ENCODE measurements at places on chromosomes 16 and 17.

DNA sequence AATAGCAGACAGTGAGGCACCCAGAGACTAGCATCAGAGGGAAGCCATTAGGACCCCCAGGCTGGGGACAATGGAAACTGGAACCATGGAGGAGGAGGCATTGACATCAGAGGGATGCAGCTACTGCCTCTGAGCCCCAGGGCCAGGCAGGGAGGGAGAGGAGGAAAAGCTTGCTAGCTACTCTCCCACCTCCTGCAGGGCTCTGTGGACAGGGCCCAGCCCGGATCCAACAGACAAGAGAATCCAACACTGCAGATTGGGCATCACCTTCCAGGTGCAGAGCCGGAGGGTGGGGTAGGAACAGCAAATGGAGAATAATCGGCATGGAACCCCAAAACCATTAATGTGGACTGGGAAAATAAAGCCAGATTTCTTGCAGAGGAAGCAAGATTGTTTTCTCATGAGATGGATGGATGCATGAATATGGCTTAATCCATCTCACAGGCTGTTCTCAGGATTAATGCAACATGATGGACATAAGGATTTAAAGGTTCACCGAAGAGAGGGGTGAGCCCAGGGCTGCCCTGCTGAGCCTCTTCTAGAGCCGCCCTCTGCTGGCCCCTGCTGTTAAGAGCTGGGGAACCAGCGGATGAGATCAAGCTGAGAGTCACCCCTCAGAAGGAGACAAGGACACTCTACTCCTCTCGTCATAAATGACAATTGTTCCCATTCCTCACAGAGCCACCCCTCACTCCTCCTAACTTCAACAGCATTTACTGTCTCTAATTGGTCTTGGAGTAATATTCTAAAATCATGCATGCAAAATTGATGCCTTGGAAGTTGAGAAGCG, 48.8 kb downstream of the DNAH3 start:
- no peak for DNase-seq

GRCh38 chr16:11563493-11564040, 23.2 kb downstream of the LITAF start:
- DNase-seq: no peak

GRCh38 chr17:22454070-22454999, 762.0 kb downstream of the KCNJ18 start:
- DNase-seq: no peak

- no peak for DNase-seq
Measured at GRCh38 chr17:30388321-30389179, 9.8 kb downstream of the CPD start.

DNA sequence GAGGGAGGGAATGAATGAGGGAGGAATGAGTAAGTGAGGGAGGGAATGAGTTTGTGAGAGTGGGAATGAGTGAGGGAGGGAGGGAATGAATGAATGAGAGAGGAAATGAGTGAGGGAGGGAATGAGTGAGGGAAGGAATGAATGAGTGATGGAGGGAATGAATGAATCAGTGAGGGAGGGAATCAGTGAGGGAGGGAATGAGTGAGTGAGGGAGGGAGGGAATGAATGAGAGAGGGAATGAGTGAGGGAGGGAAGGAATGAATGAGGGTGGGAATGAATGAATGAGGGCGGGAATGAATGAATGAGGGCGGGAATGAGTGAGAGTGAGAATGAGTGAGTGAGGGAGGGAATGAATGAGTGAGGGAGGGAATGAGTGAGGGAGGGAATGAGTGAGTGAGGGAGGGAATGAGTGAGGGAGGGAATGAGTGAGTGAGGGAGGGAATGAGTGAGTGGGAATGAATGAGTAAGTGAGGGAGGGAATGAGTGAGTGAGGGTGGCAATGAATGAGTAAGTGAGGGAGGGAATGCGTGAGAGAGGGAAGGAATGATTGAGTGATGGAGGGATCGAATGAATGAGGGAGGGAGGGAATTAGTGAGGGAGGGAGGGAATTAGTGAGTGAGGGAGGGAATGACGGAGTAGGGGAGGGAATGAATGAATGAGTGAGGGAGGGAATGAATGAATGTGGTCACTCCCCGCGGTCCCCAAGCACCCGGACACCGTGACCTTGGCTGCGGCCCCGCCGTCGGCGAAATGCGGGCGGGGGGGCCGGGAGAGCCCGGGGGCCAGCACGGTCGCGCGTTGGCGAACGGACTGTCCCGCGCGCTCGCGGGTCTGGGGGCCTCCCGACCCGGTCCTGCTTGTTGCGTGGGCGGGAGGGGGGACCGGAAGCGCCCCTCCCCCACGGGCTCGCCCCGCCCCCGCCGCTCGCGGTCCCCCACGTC, 1.1 kb upstream of the UBE2I start:
- no peak for DNase-seq

DNA sequence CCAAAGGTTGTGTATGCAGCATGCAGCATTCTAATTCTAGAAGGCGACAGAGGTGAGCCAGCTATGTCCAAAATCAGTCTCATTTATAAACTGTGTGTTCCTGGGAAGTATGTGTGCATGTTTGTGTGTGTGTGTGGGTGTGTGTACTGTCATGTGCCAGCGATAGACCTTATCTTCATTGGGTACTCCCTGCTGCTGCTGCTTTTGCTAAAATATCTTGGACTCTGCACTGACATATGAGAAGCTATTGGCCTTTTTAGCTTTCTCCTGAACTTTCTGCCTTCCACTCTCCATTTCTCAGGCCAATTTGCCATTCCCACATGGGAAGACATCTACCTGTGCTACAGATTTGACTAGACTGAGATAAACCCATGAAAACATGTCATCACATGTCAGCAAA, 2.0 kb upstream of the LPO start:
- DNase-seq: no peak

DNA sequence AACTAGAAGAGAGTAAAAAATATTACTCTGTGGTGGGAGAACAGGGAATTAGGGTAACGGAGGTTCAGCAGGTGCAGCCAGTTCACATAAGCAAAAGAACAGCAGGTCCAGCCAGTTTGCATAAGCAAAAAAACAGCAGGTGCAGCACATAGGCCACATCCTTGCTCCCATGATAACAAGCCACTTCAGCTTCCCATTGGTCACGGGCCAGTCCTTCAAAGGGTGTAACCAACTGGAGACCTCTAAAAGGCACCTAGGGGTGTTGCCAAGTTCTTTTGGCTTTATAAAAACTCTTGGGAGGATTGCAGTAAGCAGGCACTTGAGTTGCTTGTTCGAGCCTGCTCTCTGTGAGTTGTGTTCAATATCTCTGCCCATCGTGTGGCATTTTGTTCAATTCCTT, 488.1 kb downstream of the XYLT1 start:
- DNase-seq: no peak
